ENCODE measurements at places on chromosomes 11 and 22.

GRCh38 chr22:48799227-48799970 is 1028.3 kb downstream of the BRD1 start:
- no peak for DNase-seq

DNA sequence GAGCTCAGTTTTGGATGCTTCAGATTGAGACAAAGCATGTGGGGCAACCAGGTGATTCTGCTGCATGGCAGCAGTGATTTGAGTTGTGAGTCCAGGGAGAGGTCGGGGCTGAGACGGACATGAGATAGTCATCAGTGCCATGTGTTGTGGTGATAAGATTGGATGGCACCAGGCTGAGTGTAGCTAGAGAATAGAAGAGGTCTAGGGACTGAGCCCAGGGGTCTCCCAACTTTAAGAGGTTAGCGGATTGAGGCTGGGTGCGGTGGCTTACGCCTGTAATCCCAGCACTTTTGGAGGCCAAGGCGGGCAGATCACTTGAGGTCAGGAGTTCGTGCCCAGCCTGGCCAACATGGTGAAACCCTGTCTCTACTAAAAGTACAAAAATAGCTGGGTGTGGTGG is 6.3 kb upstream of the CTSD start:
- DNase-seq, result no peak

GRCh38 chr22:40592352-40593113 is 44.0 kb downstream of the MRTFA start:
- no peak for DNase-seq

- DNase-seq, result peak; percentile 7
Measured at GRCh38 chr11:35650006-35650405, 12.6 kb upstream of the TRIM44 start.

DNA sequence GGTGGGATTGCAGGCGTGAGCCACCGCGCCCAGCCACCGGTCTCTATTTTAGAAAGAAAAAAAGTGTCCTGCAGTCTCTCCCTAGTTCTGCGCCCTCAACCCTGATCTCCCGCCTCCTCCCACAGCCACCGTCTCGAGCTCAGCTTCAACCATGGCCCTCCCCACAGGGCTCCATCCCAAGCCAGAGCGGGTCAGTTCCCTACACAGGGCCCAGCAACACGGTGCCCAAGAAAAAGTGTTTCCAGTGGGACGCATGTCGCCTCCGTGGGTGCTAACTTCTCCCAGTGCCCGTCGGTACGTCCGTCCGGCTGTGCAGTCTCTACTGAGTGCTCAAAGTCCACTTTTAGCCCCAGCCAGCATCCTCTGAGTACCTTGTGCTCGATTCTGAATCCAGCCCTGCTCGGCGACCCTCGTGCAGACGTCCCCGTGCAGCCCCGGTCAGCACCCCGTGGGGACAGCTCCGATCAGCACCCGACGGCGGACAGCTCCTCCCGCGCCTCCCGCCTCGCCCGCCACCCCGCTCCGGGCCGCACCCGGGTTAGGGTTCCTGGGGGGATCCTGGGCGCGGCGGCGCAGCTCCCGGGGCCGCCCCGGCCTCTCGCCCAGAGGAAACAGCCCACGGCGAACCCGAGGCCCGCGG is 657 bp upstream of the MAPK8IP2 start:
- DNase-seq, result peak; percentile 42

Measured in activated CD4-positive, alpha-beta T cell treated with anti-CD3 and anti-CD28 coated beads, Interleukin-2, amount 50 U/mL, for 24 hours (primary cell).